ENCODE measurements at places on chromosomes 3 and 15.

- DNase-seq: no peak
Observed at GRCh38 chr3:131733086-131733841, 230.5 kb upstream of the MRPL3 start.

DNA sequence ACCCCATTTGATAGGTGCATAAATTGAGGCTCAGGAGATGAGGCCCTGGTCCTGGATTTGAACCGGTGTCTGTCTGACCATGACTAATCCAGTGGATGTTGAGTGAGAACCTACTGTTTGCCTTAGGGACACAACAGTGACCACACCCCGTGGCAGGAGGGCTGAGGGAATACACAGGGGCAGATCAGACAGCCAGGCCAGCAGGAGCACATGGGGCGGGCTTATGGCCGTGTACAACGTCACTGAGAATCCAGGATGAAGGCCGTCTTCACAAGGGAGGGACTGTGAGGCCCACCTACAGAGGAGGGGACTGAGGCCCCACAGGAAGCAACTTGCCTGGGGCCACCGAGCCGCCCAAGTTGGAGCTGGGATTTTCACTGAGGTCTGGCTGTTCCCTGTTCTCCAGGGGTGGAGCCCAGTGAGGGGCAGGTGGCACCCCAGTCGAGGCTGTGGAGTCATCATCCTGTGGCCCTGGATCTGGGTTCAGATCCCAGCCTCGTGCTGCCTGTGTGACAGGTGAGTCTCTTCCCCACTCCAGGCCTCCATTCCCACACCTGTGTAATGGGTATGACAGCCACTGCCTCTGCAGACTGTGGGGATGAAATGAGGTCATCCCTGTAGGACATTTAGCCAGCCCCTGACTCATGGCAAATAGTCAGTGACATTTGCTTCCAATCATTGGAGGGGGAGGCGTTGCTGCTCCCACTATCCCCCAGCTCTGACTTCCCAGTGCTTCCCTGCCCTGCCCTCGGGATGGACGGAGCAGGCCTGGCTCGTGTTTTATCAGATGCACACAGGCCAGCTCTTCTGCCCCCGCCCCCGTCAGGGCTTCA, 6.3 kb upstream of the PLXND1 start:
- peak; percentile 55 for DNase-seq

GRCh38 chr3:141288336-141288990, 56.8 kb downstream of the PXYLP1 start:
- DNase-seq: peak; percentile 70

DNA sequence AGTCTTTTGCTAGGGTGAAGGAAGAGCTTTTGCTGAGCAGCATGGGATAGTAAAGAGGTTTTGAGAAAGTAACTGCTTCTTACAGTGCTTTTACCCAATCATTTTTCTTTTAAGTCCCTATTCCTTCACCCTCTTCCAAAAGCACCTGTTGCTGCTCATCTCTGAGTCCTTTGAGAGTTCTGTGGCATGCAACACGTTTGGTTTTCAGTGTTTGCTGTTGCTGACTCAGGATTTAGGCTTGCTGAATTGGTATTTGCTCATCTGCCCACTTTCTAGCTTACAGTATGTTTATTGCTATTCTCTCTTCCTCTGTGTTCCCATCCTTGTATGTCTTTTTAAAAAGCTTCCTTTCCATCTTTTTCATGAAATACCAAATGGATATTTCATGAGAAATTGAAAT, 55.9 kb upstream of the THRB start:
- no peak for DNase-seq

DNA sequence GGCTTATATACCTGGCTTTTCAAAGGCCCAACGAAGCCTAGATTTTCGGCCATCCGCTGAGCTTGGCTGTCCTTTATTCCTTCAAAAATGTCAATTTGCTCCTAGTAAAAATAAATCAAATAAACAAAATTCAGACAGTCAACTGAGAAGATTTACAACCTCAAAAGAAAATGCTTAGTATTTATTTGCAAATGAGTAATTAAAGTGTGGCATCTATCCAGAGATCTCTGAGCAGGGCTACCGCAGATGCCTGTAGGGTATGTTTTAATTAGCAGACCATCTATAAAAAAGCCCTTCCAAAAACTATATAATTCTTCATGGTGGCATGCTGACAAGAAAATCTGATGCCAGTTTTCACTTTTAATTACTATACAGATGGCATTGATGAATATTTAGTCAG, 136.2 kb downstream of the SUCLG2 start:
- no peak for DNase-seq

DNA sequence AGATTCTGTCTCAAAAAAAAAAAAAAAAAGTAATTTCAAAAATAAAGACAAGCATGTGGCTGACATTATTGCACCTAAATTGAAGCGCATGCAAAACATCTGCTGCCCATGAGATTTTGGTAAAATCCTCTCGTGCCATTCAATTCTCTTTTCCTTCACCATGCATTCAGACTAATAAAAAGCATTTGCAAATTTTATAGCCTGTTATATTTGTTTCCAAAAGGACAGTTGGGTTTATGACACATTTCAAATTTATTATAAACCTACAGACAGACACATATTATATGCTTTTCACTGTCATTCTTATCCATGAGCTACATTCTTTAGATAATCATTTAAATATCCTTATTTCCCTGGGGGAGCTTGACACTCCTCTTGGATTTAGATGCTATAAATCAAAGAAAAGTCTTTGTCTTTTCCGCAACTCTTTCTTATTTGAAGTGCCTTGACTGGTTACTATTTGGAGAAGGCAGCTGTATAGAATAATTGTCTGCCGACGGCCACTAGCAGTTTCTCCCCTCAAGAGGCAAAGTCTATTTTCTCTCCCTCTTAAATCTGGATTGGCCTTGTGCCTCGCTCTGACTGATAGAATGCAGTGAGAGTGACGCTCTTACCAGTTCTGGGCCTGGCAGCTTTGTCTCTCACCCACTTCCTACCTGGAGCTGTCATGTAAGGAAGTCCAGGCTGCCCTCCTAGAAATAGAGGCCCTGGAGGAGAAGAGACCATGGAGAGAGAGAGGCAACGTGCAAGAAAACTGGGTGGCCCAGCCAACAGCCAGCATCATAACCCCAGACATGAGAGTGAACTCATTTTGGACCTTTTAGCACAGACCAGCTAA, 6.8 kb upstream of the LRIG1 start:
- no peak for DNase-seq

- no peak for DNase-seq
Observed at GRCh38 chr3:51283421-51283820, 101.7 kb upstream of the MANF start.

DNA sequence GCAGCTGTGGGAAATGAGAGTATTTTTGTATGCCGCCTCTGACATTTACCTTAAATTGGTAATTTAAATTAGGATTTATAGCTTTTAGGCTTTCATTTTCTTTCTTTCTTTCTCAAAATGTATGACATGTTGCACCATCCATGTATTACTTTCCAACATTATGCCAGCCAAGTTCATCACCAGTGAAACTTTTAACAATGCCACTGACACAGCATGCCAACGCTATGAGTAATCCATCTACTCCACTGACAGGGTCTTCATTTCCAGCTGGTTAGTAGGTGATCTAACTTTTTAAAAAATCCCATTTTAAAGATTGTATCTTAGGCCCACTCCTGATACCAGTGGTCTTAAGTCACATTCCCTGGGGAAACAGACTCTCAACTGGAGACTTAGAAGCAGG, 21.8 kb upstream of the CLDN16 start:
- no peak for DNase-seq

GRCh38 chr3:69385723-69386555, at the start of gene FRMD4B:
Gene FRMD4B (minus strand): TSS chr3:69386088. CDS start chr3:69385989, 99 bp downstream.
- DNase-seq: peak; percentile 77

- no peak for DNase-seq
Observed at GRCh38 chr3:10017636-10018292, 8.5 kb upstream of the FANCD2 start.

DNA sequence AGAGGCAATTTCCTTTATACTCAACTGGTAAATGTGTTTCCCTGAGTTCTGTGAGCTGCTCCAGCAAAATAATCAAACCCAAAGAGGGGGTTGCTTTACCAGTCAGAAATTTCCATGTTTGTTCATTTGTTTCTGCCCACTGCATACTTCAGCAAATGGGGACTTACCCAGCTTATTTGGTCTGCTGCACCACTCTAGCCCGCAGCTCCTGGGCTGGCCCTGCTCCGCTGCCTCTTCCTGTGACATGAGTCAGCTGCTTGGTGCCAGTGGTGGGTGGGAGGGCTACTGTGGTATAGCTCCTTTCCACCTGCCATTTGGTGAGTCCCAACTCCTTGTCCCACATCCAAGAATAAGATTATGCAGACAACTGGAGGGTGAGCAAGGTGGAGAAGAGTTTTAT, 644.2 kb downstream of the MCTP2 start:
- no peak for DNase-seq

- no peak for DNase-seq
Observed at GRCh38 chr3:171514466-171514865, 54.3 kb upstream of the TNIK start.

GRCh38 chr3:135973841-135974240, 8.3 kb downstream of the PPP2R3A start:
- DNase-seq: peak; percentile 67

DNA sequence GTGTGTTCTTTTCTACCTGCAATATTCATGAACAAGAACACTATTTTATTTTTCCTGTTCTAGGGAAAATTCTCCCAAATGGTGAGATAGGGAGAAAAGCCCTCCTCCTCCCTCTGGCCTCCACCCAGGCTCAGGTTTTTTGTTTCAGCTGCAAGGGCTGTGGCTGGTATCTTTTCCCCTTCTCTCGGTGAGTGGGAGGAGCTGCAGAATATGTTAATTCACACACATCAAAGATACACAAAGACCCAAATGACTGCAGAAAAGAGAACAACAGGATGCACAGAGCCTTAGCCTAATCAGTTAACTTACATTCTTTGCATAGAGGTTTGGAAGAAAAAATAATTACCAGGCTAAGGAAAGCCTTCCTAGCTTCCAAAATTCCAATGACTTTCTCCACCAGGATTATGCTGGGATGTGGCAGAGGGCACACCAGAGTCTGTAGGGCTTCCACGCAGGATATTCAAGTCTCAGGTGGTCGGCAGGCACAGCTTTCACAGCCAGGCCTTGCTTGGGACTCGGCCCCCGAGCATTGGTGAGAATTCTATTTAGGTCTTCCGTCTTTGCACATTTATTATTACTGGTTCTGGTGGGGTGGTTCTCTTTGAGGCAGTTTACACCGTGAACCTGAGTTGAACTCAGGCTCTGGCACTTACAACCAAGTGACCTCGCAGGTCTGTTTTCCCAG, 64.9 kb downstream of the ABHD5 start:
- DNase-seq: no peak

- DNase-seq: no peak
Observed at GRCh38 chr3:20147361-20147760, 38.6 kb downstream of the SGO1 start.

DNA sequence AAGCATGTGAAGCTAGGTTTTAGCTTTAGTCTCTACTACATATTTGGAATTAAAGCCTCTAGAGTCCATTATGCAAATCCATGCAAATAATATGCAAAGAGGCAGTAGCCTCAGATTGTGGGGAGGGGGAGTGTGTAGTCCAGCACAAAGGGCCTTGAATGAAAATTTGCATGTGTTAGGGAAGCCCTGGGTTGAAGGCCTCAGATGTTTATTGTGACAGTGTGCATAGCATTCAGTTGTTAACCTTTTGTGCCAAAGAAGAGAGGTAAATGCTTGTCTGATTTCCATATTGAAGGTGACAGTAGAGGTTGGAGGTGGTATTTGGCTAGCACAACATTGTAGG, 24.5 kb upstream of the BFSP2 start:
- no peak for DNase-seq

DNA sequence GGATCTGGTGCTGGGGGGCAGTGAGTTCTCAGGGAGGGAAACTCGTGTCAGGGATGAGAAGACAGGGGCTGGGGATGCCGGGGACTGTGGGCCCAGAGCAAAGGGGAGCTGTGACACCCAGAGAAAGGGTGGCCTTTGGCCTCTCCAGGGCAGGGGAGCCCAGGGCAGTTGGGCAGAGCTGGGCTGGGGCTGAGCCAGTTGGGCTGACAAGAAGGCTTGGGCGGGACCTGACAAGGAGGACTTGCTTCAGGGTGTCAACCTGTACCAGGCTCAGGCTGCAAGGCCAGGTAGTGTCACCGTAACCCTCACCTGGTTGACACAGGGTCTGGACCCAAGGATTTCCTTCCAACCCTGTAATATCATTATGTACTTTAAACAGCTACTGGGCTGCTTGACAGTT, 13.2 kb upstream of the ANPEP start:
- DNase-seq: no peak

GRCh38 chr15:87500240-87500639, 756.3 kb downstream of the NTRK3 start:
- DNase-seq: no peak

DNA sequence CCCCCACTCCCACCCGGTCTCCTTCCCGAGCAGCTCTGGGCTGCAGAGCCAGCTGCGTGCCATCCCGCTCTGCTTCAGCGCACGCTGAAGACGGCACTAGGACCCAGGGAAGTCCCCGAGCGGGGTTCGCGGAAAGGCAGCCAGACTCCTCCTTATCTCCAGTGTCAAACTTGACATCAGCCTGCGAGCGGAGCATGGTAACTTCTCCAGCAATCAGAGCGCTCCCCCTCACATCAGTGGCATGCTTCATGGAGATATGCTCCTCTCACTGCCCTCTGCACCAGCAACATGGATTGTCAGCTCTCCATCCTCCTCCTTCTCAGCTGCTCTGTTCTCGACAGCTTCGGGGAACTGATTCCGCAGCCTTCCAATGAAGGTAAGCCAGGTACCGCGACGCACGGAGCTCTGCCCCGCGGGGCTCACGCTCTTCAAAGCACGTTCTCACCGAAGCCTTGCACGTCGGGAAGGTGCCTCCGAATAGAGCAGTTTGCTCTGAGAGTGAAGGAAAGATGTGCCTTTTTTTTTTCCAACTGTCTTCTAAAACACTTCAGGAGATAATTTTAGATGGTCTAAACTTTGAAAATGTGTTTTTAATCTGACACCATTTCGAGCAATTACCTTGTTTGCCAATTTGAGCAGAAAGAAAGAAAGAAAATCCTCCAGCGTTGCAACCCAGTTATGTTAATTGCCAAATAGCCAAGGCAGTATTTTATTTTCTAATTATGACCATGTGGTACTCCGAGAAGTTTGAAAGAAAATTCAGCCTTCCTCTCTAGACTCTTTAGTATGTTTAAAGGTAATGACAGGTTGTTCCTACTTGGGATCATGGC, at the start of gene EPHA3:
EPHA3 (plus strand) TSS at position 161 of the 830 bp plus-strand sequence; CDS start at position 289, 128 bp downstream.
- DNase-seq: peak; percentile 35

- no peak for DNase-seq
Observed at GRCh38 chr3:126033051-126033745, 50.7 kb downstream of the SLC41A3 start.

GRCh38 chr3:143831208-143831607, 17.1 kb downstream of the SLC9A9 start:
- DNase-seq: peak; percentile 72

DNA sequence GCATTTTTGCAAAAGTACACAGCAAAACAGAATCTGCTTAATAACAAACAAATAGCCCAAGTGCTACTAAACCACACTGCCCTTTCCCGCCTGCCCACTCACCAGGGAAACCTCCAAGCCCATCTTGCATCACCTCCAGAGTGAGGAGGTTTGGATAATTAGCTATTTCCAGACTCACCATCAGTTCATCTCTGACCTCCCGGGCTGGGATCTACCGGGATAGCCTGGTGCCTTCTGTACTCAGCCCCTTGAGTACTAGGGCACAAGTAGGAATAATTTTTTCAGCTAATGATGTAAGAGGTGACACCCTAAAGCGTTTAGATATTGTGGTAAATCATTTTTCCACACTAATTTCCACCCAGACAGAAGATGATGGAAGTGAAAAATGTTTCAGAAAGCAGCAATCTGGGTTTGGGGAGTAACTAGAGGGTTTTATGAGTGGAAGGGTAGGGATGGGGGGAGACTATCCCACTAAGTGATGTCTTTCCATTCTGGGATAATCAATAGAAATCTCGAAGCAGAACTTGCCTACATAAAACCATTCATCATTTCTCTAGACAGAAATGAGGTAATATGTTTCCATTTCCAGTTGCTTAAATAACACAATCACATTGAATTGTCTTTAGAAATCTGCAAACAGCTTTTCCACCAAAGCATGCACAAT, 40.9 kb downstream of the TAFA4 start:
- DNase-seq: no peak
